CD4-positive, alpha-beta T cell treated with Interleukin-15 for 4 hours (primary cell): ENCODE measurements at places on chromosomes 6 and 20.

- no peak for DNase-seq
These were observed 475.2 kb upstream of the MARCKS start for GRCh38 chr6:113381959-113382358.

DNA sequence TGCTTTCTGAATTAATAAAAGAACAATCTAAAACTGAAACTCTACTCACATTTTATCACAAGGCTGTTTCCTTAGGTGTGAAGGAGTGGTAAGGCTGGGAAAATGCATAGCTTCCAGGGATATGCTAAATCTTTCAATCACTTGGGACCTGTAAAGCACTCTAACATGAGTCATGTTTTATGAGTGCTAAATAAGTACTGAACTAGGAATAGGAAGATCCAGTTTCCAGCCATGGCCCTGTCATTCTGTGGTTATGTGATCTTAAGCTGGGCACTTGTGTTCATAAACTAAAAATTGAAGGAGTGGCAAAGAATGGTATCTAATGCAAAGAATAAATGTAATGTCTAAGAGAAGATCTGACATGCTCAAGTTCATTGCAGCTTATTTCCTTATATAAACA lies 6.1 kb upstream of the TMEM200A start:
- no peak for DNase-seq

GRCh38 chr6:134604014-134604676 lies 286.2 kb upstream of the SGK1 start:
- no peak for DNase-seq

DNA sequence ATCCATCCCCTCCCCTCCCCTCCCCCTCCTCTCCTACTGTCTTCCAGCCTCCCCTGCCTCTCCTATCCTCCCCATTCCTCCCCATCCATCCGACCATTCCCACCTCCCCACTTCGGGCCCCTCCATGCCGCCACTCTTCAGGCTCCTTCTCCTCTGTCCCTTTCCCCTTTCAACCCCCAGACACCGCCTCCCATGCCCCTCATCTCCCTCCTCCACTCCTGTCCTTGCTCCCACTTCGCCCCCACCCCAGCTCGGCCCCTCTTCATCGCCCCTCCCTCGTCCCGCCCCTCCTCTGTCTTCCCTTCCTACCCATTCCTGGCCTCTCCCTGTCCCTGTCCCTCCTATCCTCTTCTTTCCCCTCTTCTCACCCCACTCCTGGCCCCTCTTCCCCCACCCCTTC lies 554 bp upstream of the CST3 start:
- no peak for DNase-seq

- DNase-seq = peak; percentile 30
These were observed 1.1 kb upstream of the OPN5 start for GRCh38 chr6:47780510-47781356.

- no peak for DNase-seq
These were observed 61.8 kb upstream of the HDAC2 start for GRCh38 chr6:114032721-114033120.

- DNase-seq = no peak
These were observed 488.4 kb downstream of the PHF3 start for GRCh38 chr6:64123761-64124633.

GRCh38 chr6:113318575-113318917 lies 538.6 kb upstream of the MARCKS start:
- DNase-seq = no peak

DNA sequence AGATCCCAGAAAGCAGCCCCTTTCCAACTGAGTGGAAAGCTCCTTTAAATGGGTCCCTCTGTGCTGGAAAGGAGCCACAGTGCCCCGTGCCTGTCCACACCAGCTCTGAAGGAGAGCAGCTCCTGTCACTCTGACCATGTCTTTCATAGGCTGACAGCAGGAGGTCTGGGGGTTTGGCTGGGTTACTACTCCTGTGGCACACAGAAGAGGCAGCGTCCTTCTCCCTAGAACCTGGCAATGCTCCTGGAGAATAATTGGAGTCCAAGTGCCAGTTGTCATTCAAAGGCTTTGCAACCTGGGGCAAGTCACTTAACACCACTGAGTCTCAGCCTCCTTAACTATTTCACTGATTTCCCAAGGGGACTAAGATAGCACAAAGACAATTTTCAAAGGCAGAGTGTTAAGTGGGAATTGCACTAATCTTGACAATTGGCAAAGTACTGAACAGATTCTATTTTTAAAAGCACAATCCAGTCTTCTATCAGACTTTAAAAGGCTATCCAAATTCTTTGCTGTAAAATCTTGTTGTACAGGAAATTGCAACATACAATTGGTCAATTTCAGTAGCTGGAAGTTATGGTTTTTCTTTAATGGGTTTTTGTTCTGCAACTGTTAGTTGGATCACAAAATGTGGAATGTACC lies 457.2 kb downstream of the KIF16B start:
- DNase-seq = no peak

DNA sequence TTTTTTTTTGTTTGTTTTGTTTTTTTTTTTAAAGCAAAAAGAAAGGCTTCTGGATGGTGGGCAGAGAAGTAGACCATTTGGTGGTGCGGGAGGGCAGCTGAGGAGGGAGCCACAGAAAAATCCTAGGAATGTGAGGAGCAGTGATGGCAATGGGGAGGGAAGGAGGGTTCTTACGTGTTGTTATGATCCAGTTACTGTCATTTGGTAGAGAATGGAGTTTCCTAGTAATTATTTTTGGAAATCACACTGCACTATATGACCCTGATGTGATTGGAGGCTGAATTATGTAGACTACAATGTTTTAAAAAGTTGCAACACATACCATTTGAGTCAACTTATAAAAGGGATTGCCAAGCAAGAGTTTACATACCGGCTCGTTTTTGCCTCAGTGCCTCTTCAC lies 22.1 kb downstream of the ADGRF5 start:
- DNase-seq = no peak

DNA sequence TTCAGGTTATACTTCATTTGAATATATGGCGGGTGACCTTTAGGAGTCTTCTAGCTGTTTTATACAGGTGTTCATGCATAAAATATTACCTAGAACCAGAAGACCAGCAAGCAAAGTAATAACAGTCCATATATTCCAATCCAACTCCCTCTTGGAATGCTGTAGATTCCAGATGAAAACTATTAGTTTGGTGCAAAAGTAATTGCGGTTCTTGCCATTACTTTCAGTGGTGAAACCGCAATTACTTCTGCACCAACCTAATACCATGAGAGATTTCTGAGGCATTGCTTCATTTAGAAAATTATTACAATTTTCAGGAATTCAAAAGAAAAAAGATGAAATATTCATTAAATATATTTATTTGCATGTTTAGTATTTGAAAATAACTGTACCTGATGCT lies 62.6 kb downstream of the FAM83B start:
- DNase-seq = no peak

- DNase-seq = no peak
These were observed 6.7 kb downstream of the SNAI1 start for GRCh38 chr20:49989234-49990065.

DNA sequence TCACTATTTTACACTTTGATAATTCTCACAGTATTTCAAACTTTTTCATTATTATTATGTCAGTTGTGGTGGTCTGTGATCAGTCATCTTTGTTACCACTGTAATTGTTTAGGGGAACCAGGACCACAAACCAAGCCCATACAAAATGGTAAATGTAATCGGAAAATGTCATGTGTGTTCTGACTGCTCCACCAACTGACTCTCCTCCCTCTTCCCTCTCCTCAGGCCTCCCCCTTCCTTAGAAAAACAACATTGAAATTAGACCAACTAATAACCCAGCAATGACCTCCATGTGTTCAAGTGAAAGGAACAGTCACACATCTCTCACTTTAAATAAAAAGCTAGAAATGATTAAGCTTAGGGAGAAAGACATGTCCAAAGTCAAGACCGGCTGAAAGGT lies 63.8 kb downstream of the GMDS start:
- no peak for DNase-seq

GRCh38 chr20:8490076-8490830 lies 358.2 kb downstream of the PLCB1 start:
- no peak for DNase-seq

DNA sequence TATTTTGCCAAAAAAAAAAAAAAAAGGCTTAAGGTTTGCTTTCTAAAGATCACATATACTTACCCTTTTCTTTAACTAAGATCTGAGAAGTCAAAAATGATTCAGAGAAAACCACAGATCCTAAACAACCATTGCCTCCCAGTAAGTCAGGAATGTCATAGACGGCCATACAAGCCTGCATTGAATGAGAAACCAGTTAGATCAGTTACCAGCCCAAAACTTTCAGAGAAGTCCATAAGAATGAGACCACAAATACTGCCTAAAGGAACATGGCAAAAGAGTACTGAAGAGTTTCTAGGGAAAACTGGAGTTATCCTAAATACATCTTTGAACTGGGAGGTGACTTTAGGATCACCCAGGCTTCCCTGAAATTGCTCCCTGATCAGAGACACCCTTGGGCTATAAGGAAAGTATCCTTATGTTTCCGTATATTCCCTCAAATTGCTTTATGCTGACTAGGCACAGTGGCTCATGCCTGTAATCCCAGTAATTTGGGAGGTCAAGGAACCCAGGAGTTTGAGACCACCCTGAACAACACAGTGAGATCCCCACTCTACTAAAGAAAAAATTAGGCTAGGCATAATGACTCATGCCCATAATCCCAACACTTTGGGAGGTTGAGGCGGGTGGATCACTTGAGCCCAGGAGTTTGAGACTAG lies 79.4 kb upstream of the SLC4A11 start:
- no peak for DNase-seq

- no peak for DNase-seq
These were observed 40.4 kb downstream of the CD40 start for GRCh38 chr20:46158476-46158987.

GRCh38 chr6:47752801-47753200 lies 29.0 kb upstream of the OPN5 start:
- no peak for DNase-seq

DNA sequence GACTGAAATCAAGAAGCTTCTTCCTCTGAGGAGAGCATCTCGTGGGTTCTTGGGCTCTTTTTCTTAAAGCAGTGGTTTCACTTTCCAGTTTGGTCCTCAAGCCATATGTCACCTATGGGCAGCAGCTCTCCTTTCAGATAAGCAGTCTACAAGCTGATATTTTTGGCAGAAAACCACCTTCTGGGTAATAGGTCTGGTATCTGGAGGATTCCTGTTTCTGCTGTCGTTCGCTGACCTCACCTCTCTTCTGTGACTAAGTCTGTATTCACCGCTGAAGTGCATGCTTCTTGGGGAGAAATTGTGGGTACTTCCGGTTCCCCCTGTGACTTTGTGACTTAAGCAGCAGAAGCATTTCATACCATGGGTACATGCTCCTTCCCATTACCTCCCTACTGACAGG lies 193.6 kb downstream of the EDN1 start:
- no peak for DNase-seq

- no peak for DNase-seq
These were observed 30.2 kb upstream of the RNF8 start for GRCh38 chr6:37323580-37323979.

DNA sequence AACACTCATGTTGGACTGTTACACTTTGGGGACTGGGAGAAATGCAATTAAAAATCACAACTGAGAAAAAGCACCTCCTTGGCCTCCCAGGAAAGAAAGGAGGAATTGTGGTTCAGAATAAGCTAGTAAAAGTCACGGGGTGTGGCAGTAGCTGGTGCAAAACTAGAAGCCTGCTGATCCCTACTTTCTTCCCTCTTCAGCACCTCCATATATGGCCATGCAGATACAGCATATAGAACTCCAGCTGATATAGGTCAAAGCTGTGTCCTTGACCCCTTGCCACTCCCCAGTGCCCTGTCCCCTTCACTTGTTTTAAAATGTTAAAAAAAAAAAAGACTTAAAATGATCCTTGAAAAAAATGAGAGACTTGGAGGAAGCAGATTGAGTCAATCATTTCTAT lies 5.5 kb upstream of the FLRT3 start:
- DNase-seq = no peak

DNA sequence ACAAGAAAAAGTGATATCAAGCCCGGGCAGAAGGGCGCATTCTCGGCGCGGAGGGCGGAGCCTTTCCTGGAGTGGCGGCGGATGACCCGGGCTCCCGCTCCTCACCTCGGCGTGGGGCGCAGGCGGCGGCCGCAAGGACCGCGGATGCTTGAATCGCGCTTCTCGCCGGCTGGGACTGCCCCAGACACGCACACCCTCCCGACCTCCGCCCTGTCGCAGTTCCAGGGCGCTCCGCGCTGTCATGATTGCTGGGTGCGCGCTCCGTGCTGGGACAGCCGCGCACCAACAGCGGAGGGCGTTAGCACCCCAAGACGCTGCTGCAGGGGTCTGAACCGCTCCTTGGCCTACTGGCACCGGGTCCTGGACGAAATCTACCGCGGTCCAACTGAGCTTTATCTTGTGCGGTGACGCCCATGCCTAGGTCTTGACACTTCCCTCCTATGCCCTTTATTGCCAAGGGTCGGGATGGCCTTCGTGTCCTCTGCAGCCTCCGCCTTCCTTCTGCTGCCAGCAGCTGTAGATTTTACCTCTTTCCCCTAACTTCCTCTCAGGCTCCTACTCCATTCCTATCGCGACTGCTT lies 43.3 kb downstream of the IRAK1BP1 start:
- no peak for DNase-seq

DNA sequence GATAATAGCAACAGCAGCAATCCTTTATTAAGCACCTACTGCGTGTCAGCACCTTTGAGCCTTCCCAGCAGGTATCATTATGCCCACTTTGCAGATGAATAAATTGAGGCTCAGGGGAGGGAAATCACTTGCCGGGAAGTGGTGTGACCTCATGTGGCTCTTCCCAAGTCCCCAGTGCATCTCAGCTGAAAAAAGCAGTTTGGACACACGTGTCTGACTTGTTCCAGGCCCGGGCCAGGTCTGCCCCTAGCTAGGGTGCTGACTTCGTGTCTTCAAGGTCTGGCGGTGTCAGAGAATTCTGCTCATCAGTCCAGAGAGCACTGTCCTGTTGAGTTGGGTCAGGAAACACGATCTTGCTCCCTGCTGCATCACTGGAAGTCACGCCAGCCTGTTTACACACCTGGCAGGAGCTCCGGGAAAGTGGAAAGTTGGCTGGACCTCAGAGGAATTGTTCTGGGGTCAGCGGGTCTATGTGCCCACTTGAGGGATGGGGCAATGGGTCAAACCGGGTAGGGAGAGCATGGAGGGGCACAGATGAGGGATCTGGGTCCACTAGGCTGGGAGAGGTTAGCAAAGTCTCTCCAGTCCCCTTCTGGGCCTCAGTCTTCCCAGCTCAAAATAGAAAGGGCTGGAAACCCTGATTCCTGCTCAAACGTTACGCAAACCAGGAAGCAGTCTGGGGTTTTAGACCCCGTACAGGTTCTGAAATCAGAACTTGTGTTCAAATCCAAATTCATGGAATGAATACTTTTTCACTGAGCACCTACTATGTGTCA lies 10.5 kb downstream of the SLC13A3 start:
- DNase-seq = no peak

GRCh38 chr6:35007016-35007415 lies 118.0 kb downstream of the ANKS1A start:
- no peak for DNase-seq

- no peak for DNase-seq
These were observed 72.5 kb downstream of the TNFRSF21 start for GRCh38 chr6:47237196-47237595.

GRCh38 chr6:70136996-70137395 lies 165.9 kb downstream of the COL9A1 start:
- no peak for DNase-seq

GRCh38 chr6:142984386-142984785 lies 39.4 kb upstream of the HIVEP2 start:
- DNase-seq = no peak

- DNase-seq = no peak
These were observed 1.4 kb upstream of the RRBP1 start for GRCh38 chr20:17683218-17684076.

GRCh38 chr20:38674092-38674764 lies 50.1 kb upstream of the SLC32A1 start:
- DNase-seq = peak; percentile 46

GRCh38 chr6:161360520-161360919 lies 86.7 kb upstream of the AGPAT4 start:
- no peak for DNase-seq
